ENCODE measurements at places on chromosomes 1 and 21.

DNA sequence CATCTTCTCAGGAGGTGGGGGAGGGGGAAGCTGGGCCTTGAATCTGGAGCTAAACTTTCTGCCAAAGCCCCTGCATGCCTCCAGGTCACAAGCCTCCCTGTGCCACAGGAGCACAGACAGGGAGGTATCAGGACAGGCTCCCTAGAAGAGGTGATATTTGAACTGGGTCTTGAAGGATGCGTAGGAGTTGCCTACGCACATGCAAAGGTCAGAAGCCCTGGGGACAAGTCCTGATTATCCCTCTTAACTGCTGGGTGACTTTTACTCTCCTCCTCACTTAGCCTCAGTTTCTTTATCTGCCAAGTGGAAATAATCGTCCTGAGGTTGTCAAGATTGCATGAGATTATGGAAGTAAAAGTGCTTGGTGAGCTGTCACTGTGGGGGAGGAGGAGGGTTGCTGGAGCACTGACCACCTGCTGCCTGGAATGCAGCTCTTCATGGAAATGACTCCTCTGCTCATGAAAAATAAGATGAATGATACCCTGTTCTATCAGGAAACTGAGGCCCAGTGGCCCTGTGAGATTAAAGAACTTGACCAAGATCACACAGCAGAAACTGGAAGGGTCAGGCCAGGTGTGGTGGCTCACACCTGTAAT, 50.6 kb upstream of the LAPTM5 start:
- no peak overlapping the region for H3K4me3 ChIP-seq
- H3K36me3 ChIP-seq: no peaks in the 10 kb centered on the region
- H3K27me3 ChIP-seq: peaks cover 68% of the 10 kb centered on the region
- H3K27ac ChIP-seq: no peak overlapping the region
- H3K4me1 ChIP-seq: peaks cover 22% of the 10 kb centered on the region

DNA sequence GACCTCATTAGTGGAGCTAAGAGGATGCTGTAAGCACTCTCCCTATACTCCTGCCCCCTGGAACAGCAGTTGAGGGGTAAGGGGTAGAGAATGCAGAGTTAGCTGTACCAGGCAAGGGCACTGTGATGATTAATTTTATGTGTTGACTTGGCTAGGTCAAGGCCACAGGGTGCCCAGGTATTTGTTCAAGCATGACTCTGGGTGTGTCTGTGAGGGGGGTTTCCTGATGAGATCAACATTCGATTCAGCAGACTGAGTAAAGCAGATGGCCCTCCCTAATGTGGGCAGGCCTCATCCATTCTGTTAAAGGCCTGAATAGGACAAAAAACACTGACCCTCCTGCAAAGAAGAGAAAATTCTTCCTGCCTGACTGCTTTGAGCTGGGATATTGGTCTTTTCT, 110.8 kb downstream of the KCND3 start:
- no peaks in the 10 kb centered on the region for H3K36me3 ChIP-seq
- H3K4me3 ChIP-seq: no peak overlapping the region
- H3K27me3 ChIP-seq: peaks cover 36% of the 10 kb centered on the region
- peak; percentile 31 for DNase-seq
- H3K27ac ChIP-seq: peak overlapping the region; percentile 94

- no peaks in the 10 kb centered on the region for H3K4me1 ChIP-seq
- H3K4me3 ChIP-seq: no peak overlapping the region
- no peak for DNase-seq
- no peak overlapping the region for H3K27ac ChIP-seq
- H3K27me3 ChIP-seq: no peaks in the 10 kb centered on the region
Measured at GRCh38 chr1:65344171-65344814, 35.0 kb downstream of the DNAJC6 start.

GRCh38 chr1:10677491-10678391, 118.7 kb downstream of the CASZ1 start:
- no peak overlapping the region for H3K27ac ChIP-seq
- no peak for DNase-seq
- H3K4me1 ChIP-seq: peaks cover 59% of the 10 kb centered on the region
- no peaks in the 10 kb centered on the region for H3K36me3 ChIP-seq
- H3K4me3 ChIP-seq: no peak overlapping the region
- no peaks in the 10 kb centered on the region for H3K27me3 ChIP-seq

DNA sequence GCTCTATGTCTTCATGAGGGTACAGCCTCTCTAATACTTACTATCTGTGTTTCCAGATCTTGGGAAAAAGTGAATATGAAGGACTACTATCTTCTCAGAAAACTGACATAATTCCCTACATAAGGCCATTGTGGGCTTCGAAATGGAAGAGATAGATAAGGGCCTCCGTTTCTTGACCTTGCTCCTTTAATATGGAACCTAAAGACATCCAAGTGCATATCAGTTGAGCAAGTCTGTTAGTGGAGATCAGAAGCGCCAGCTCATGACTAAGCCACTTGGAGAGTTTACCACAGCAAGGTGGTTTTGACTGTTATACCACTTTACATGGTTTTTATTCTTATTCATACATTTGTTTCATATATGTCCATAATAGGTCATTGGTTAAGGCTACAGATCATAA, 35.3 kb upstream of the FCER1A start:
- H3K4me1 ChIP-seq: no peaks in the 10 kb centered on the region
- no peaks in the 10 kb centered on the region for H3K36me3 ChIP-seq
- peaks cover 46% of the 10 kb centered on the region for H3K27me3 ChIP-seq

DNA sequence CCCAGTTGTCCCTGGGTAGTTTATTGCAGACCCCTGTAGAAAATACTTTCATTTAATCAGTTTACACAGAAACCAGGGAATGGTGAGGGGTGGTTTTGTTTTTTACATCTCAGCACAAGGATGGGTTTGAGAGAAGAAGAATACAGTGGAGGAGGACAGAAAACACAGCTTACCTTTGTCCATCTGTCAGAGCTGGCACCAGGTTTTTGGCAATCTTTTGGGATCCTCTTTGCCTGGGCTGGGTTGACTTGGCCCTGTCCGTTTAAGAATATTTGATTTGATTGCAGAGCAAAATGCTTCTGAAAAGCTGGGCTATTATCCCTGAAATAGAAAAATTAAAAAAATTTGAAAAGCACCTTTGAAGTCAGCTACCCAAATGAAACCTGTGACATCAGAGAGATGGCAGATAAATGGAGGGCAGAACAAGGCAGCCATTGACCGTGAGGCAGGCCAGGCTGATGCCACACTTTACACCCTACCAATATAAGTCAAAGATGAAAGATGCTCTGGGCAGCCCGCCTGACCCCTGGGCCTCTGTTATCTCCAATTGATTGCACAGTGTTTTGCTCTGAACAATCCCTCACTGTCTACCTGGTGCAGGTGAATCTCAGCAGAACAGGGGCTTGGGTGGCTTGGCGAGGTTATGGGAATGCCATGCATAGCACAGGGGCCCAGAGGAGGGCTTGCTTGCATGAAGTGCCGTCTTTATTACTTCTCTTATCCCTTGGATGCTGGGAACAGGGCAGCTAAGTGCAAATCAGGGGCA, 218.8 kb downstream of the LMX1A start:
- no peak for DNase-seq
- H3K4me3 ChIP-seq: no peak overlapping the region
- H3K36me3 ChIP-seq: peaks cover 3% of the 10 kb centered on the region
- no peaks in the 10 kb centered on the region for H3K4me1 ChIP-seq

GRCh38 chr1:233440951-233441401, 113.5 kb downstream of the MAP3K21 start:
- H3K27ac ChIP-seq: no peak overlapping the region
- peaks cover 27% of the 10 kb centered on the region for H3K27me3 ChIP-seq
- no peak overlapping the region for H3K4me3 ChIP-seq
